ENCODE measurements at places on chromosomes 5 and 9. TPM values are rescaled to one million over a fixed set of nuclear protein-coding genes. Genes with fewer than 3 reads are reported as not detected.

DNA sequence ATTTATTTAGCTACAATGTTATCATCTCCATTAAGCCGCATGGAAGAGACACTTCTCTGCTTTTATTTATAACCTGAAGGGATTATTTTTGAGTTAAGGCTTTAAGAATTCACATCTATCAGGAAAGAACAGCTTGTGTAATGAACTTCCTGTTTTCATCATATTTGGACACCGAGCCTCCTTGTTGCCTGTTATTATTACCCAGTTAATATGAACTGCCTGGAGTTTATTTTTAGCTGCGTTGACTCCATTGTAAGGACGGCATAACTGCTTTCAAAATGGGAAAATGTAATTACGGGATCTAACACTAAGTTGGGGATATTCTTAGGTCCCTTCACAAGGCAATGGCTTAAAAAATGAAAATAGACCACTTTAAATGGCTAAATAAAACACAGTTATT lies 89.0 kb upstream of the NR4A3 start:
- no peak for DNase-seq

DNA sequence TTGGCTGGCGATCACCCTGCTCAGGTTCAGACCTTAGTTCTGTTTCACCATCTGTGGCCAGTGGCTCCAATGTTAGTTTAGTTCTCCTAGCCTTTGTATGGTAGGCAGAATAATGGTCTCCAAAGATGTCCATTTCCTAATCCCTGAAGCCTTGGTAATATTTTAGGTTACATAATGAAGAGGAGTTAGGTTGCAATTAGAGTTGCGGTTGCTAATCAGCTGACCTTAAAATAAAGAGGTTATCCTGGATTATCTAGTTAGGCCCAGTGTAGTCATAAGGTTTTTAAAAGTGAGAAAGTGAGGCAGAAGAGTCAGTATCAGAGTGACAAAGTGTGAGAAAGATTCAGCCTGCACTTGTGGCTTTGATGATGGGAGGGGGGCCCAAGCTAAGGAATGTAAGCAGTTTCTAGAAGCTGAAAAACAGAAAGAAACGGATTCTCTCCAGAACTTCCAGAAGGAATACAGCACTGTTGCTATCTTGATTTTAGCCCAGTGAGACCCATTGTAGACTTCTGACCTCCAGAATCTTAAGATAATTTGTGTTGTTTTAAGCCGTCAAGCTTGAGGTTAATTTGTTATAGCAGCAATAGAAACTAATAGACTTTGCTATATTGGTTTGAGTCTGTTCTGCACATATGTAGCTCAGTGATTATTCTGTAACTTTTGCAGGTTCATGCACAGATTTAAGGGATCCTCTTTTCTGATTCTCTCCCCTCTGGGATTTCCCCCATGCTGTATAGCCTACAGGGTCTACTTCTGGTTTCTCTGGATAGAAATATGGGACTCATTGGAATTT lies 21.6 kb downstream of the LNPEP start:
- no peak for DNase-seq

DNA sequence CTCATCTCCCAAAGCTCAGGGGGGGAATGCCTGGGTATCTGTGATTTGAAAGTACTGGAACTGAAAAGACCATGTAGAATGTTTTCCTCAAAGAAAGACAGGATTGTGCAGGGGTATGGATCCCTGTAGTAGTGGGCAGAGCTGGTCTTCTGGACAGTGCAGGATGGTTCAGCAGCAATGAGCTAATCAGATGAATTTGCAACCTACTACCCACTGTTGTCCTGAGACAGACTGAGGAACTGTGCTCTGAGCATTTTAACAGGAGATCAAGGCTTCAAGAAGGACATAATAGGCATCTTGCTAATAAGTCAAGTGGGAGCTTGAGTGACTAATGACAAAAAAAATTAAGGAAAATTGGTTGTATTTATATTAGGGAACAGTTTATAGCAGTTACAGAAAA lies 61.7 kb downstream of the FYB1 start:
- no peak for DNase-seq

SLC6A19 gene
- not detected for total RNA-seq

DNA sequence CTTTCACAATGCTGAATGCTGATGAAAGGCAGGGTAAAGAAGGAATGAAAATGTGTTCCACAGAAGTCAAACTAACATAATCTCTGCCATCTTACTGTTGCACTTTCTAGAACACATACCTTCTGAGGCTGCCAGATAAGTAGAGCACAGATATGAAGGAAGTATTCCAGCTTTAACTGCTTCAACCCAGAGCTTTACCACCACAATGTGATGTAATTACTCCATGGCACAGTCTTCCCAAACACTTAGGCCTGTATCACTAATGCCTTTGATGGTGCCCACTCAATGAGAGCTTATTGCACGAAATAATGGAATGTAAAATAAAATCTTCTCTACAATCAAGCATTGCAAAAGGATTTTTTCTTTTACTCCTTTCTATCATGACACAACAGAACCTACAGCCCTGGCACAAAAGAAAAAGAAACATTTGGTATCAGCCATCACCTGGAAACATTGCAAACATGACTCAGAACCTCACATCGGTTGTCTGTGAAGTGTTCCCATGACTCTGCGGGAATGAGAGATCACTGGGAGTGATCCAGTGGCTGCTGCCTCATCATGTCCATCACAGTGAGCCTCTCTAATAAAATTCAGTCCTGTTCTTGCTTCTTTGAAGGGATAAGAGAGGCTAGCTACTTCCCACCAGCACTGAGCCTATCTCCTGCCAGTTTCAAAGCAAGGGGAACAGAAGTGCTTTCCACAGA lies 385.8 kb downstream of the EFNA5 start:
- DNase-seq = no peak

DNA sequence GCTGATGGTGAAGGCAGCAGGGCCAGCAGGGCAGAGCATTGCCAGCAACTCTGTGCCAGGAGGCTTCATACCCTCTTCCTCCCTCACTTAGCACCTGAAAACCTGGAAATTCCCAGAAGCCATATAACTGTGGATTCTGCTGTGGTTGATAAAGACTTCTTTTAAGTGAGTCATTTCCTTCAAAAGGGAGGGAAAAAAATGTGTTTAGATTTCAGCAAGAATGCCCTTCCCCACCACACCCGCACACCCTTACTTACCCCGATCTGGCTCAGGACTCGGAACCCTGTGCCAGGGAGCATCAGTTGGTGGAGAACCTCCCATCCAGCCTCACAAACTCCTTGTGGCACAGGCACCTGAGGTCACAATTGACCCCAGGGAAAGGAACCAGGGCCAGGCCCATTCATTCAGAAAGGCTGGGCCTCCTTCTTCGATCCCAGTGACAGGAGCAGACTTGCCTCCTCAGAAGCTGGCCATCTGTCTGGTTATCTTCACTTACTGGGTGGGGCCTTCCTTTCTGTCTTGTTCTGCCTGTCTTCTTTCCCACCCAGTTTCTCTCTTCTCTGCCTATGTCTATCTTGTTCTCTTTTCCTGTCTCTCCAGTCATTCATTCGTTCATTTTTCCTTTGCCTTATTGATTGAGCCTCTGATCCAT lies 62.6 kb downstream of the PLAC8L1 start:
- DNase-seq = no peak

AGXT2 gene
- total RNA-seq = not detected

Measured in left ventricle myocardium superior (tissue), 1 donor.